ENCODE measurements at places on chromosomes 5 and 9.

GRCh38 chr9:97966493-97966892, 16.6 kb upstream of the ANP32B start:
- DNase-seq = no peak

DNA sequence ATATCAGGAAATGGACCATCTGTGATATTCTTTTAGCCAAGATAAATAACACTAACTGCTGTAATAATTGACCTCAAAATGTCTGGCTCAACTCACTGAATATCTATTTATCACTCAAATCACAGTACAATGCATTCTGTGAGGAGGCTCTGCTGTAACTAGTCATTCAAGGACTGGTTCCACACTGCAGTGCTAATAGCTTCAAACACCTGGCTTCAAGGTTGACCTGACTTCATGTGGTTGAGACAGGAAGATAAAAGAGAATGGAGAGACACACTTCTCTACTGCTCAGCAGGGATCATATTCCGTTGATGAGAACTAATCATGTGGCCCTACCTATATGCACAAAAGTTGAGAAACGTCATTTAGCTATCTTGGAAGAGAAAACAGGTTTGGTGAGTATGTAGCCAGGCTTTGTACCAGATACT, 3.4 kb upstream of the RHOBTB3 start:
- DNase-seq = no peak

DNA sequence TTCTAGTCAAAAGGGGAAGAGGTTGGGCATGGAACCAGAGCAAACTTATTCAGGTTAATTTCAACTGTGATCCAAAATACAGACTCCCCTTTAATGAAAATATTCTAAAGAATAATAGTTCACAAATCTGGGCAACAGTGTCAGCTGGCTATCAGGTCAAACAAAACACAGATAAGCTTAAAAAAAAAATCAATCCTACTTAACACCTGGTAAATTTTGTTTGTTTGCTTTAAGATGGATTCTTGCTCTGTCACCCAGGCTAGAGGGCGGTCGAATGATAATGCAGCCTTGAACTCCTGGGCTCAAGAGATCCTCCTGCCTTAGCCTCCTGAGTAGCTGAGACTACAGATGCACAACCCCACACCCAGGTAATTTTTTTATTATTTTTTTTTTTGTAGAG, 89.0 kb downstream of the UBAP2 start:
- no peak for DNase-seq

DNA sequence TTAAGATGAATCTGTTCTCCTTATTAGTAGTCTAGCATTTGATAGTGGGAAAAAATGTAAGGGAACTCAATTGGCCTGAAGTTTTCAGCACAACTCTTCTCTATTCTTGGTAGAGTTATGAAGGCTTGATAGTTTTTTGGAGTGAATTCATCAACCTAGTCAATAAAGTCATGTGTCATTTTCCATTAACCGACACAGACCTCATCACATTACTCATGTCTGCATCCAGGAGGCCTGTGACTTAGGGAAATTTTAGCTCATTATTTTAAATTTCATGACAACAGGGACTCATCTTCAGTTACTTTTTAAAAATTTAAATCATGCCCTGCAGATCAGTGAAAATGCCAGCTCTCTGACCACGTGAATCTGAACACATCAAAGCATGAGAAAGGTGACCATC, 63.3 kb downstream of the ADAMTS16 start:
- DNase-seq = no peak

GRCh38 chr5:82106207-82106606, 134.4 kb downstream of the ATG10 start:
- DNase-seq = no peak

GRCh38 chr5:16549491-16550206, 67.1 kb downstream of the RETREG1 start:
- DNase-seq = no peak

DNA sequence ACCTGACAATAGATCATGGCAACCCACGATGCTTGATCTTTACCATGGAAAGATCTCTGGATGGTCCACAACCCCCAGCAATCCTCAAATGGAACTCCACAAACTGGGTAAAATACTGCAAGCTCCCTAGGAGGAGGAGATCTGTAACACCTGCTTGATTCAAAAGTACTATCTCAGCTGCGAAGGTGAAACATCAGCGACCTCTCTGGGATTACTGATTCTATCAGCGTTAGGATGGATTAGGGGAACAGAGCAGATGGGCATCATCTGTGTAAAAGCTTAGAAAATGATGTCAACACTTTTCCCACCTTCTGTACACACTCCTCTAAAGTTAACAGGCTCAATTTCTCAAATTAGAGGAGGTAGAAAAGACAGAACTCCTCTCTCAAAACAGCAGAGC, 31.5 kb upstream of the TRPC7 start:
- DNase-seq = no peak

DNA sequence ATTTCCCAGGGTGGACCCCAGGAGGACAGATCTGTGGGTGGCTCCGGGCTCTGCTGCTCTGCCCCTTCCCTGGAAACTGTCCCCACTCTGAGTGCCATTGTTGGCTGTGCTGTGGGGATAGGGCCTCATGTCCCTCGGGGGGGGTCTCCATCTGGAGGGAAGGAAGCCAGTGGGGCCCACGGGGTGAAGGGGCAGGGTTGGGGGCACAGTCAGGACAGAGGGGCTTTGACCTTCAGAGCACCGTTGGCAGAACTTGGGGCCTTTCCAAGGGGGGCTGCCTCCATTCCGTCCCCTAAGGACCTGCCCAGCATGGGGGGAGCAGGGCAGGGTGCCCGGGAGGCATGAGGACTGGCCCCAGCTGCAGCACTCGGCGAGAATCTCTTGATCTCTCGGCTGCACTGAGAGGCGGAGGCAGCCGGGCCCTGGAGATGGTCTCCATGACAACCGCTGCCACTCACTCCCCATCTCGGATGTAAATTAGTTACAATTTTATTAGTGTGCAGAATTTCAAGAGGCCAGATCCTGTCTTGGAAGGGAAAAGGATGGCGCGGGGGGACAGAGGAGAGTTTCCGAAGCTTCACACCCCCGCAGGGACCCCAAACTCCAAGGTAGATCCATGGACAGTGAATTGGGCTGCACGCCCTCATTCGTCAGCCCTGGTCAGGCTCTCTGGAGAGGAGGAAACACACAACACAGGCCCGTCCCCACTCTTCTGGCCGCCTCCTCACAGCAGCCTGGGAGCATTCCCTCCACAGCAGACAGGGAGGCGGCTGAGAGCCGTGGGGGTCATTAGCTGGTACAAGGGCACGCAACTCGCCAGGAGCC, 216.2 kb upstream of the IER5L start:
- DNase-seq = no peak

- no peak for DNase-seq
Observed at GRCh38 chr5:79699763-79700400, 10.2 kb downstream of the CMYA5 start.

DNA sequence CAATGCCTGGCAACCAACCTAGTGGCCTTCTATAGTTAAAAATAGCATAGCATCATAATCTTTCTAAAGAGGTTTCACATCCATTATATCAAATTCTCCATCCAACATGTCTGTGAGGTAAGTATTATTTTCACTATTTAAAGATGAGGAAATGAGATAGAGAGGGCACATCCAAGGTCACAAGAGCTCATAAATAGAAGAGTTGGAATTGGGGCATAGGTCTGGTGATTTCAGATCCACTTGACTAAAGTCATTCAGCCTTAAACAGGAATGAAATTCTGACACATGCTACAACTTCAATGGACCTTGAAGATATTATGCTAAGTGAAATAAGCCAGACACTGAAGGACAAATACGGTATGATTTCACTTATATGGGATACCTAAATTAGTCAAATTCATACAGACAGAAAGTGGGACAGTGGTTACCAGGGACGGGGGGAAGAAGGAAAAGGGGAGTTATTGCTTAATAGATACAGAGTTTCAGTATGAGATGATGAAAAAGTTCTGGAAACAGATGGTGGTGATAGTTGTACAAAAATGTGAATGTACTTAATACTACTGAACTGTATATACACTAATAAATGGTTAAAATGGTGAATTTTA, 259.6 kb upstream of the NR4A3 start:
- no peak for DNase-seq

- DNase-seq = no peak
Observed at GRCh38 chr5:142087920-142088679, 20.5 kb upstream of the NDFIP1 start.

DNA sequence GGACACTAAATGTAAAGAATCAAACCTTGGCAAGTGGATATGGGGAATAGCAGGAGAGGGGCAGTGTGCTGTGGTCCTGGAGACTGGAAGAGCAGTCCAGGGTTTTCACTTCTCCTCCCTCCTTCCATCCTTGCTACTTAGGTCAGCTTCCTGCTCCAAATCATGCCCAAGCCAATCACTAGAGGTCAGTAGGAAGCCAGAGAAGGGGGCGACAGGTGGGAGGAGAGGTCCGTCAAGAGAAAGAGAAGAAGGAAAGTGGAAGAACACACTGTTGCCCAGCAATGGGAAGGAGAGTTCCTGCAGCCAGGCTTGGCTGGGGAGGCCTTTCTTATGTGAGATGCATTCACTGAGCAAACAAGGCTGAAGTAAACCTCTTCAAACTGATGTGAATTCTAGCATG, 289.6 kb downstream of the DTWD2 start:
- no peak for DNase-seq

DNA sequence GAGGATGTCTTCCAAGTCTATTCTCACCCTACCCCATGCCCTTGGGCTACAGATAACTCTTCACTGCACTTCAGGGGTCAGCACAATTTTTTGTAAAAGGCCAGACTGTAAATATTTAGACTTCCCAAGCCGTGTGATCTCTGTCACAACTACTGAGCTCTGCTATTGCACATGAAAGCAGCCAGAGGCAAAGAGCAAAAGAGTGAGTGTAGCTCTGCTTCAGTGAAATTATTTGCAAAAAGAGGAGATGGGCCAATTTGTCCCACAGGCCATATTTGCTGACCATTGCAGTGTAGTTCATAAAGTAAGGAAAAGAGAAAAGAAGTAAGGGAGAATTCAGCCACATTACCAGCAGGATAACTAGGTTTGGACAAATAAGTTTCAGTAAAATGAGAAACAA, 7.0 kb upstream of the MOCS2 start:
- no peak for DNase-seq

DNA sequence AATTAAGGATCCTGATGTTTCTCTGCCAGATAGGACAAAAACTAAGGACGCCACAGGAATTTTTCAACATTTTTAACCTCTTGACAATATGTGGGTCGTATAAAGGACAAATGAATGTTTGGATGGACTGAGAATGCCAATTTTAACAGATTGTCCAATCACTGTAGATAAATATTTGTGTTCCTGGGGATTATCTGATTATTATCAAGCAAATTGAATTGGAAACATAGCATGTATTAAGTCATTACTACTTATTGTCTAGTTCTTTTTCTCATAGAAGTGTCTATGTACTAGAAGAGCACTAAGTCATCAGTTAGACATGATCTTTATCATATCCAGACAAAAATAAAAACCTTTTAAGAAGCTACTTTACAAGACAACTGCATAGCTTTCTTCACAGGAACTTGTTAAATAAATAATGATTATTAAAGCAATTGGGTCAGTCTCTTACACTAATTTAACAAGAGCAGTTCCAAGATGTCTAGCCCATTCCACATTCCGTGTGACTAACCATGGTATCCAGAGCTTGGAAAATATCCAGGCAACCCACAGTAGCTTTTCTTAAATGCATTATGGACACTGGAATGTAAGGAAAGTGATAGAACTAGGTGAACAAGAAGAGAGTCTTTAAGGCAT, 127.5 kb upstream of the CDKN2B start:
- no peak for DNase-seq

- no peak for DNase-seq
Observed at GRCh38 chr5:72364171-72364570, 44.0 kb downstream of the PTCD2 start.

GRCh38 chr9:70816891-70817290, 304.5 kb downstream of the TRPM3 start:
- DNase-seq = no peak

DNA sequence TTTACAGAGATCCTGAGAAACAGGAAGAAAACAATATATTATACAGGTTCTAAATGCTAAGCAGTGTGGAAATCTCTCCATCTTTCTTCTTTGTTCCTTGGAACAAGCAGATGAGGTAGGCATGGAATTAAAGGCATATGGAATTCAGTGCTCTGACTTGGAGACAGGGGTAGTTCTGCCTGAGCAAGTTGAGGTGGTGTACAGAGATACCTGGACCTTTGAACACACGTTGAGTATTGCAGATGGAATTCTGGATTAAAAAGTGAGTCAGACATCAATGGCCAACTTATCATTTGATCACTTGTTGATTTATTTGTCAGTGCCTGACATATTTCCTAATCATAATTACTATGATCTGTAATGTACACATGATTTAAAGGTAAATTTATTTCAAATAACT, 293.9 kb upstream of the IRX4 start:
- no peak for DNase-seq

GRCh38 chr9:14306672-14307660, 7.0 kb downstream of the NFIB start:
- DNase-seq = no peak

GRCh38 chr9:123807251-123807650, 122.7 kb downstream of the DENND1A start:
- no peak for DNase-seq

DNA sequence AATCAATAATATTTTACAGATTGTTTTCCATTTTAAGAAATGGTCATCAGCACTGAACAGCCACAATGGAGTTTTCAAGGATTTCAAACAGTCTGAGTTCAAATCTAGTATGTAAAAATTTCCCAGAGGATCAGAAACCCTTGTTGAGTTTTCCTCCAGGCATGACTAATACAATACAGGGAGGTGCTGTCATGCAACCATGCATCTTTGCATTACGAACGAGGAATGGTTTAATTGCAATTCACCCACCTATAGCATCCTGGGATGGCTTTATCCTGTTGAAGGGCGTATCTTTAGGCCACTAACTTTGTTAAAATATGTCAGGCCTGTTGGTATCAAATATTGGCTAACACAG, 196.4 kb downstream of the EFNA5 start:
- DNase-seq = no peak

DNA sequence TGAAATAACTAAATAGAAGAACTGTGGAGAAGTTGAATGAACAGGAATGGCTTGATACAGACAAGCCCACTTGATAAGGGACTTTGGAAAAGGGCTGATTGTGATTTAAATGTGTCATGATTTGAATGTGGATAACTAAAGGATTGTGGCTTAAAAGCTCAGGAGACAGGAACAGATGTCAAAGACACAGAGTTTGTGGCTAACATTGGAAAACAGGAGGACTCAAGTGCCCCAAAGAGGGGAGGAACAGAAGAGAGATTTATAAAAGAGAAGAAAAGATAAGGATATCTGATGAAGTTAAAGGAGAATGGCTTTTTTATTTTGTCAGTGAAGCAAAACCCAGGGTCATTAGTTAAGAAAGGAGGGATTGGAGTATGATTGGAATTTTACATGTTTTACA, 124.2 kb upstream of the TRPM3 start:
- DNase-seq = no peak

- no peak for DNase-seq
Observed at GRCh38 chr5:68529581-68529980, 314.0 kb downstream of the PIK3R1 start.

- DNase-seq = no peak
Observed at GRCh38 chr5:168646335-168646734, 67.2 kb upstream of the PANK3 start.

- no peak for DNase-seq
Observed at GRCh38 chr5:102554728-102555127, 55.9 kb upstream of the SLCO6A1 start.
